NCI-H748 treated with DMSO at 0.1 percent for 48 hours (cell line): ENCODE measurements at places on chromosomes 4 and X.

DNA sequence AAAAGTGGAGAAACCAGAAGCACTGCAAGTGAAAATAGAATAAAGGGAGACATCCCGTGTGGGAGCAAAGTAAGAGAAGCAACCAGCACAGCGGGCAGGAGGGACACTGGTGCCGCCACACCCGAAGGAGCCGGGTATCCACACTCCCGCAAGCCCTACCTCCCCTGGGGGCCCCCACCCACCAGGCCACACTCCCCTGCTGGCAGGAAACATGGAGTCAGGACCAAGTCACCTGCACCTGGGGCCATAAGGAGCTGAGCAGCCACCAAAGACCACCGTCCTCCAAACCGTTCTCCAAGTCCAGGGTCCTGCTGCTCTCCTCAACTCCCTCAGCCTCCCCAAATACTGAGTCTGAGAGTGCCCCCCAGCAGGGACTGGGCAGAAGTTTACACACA lies 30.5 kb downstream of the FGFRL1 start:
- no peak for DNase-seq

- DNase-seq: no peak
Measured at GRCh38 chr4:171256223-171256622, 557.0 kb upstream of the GALNTL6 start.

GRCh38 chrX:95893636-95894035 lies 791.0 kb upstream of the DIAPH2 start:
- DNase-seq: no peak

GRCh38 chr4:80361329-80361900 lies 25.9 kb downstream of the CFAP299 start:
- peak; percentile 1 for DNase-seq

GRCh38 chr4:181599134-181599533 lies 644.1 kb upstream of the TENM3 start:
- DNase-seq: peak; percentile 87

- peak; percentile 26 for DNase-seq
Measured at GRCh38 chrX:123337886-123338639, 154.0 kb downstream of the GRIA3 start.

GRCh38 chr4:68569466-68570121 lies 6.5 kb downstream of the UGT2B17 start:
- DNase-seq: no peak

DNA sequence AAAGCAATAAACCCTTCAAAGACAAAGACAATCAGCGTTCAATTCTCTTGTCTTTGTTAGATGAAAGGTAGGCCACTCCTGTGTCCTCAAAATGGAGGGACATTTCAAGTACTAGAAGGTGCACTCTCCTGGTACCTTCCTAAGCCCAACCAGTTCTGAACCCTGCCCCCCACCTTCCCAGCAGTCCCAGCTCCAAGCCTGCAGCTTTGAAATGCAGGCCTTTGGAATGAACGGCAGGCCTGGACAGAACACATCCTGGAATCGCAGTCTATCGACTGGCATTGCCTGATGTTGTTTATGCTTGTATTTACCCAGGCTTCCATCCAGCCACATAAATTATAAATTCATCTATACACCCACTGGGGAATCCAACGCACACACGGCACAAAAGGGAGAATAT lies 47.4 kb downstream of the RASGEF1B start:
- DNase-seq: no peak

DNA sequence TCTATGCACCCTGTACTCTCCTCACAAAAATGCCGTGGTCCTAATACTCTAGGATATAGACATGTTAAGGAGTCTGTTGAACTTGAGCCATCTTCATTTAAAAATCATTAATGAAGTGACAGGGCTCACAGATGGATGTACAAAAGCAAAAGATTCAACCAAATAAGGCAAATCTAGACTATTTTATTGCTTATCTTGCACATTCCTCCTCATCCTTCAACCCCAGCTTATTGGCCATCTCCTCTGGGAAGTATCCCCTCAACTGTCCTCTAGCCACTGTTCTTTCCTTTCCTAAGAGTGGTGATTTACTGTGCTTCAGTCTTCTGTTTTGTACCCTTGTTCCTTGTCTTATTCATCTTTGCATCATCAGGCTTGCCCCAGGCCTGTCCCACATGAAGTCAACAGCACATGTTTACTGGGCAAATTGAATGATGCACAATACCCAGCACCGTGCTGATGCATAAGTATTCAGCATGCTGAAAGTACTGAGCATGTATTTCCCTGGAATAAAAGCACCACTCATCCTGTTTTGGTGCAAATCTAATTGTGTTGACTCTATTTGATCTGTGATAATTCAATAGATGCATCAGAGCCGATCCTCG lies 287.3 kb upstream of the CLNK start:
- DNase-seq: no peak

DNA sequence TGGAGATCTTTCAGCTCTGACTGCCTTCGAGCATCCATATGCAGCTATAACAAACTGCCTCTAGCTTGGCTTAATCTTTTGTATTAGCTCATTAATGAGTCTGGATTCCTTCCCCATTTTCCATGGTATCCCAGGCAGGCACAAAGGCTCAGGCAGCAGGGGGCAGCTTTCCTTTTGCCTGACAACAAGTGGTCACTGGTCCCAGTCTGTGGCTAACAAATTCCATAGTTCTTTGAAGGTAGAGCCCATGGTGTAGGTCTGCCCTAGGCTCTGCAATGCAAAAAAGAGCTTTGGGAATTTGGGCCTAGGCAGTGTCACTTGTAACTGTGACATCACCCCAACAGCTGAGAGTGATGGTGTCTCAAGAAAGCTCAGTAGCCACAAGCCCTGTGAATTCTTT lies 234.4 kb upstream of the GPC4 start:
- no peak for DNase-seq

GRCh38 chr4:140374130-140374477 lies 658 bp downstream of the SCOC start:
- DNase-seq: no peak

GRCh38 chr4:54473798-54474197 lies 184.0 kb upstream of the KIT start:
- DNase-seq: no peak

GRCh38 chr4:94304365-94304971 lies 38.2 kb downstream of the HPGDS start:
- DNase-seq: peak; percentile 0

DNA sequence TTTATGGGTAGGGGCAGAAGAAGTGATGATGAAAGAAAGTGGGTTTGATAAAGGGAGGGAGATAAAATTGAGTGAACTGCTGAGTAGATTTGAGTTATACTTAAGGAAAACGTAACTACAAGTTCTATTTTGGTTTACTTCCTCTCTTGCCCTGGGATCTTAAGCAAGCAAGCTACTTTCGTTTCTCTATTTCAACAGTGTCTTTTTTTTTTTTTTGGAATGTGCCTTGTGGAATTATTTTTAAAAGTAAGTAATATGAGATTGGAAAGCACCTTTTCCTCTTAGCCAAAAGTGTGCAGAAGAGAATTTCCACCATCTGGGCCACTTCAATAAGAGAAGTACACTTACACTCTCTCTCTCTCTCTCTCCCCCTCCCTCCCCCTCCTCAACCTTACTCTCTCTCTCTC lies 16.0 kb upstream of the C4orf36 start:
- no peak for DNase-seq

- no peak for DNase-seq
Measured at GRCh38 chr4:84362896-84363655, 136.0 kb downstream of the NKX6-1 start.

- no peak for DNase-seq
Measured at GRCh38 chr4:186557486-186557885, 2.1 kb upstream of the MTNR1A start.

- no peak for DNase-seq
Measured at GRCh38 chr4:107843391-107843790, 18.7 kb downstream of the SGMS2 start.

DNA sequence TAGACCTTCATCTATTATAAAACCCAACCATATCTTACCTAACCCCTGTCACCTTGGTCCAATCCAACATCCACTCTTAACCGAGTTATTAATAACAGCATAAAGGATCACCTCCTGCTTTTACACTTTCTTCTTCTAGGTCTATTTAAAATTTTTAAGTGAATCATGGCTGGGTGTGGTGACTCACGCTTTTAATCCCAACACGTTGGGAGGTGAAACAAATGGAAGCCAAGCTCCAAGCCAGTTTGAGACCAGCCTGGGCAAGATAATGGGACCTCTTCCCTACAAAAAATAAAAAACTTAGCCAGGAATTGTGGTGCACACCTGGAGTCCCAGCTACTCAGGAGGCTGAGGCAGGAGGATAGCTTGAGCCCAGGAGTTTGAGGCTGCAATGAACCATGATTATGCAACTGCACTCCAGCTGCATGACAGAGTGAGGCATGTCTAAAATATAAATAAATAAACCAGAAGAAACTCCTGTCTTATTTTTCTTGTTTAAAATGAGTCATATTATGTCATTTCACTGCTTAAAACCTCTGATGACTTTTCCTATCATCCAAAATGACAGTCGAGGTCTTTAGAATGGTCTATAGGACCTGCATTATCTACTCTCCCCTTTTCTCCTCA lies 188.4 kb downstream of the GASK1B start:
- no peak for DNase-seq

DNA sequence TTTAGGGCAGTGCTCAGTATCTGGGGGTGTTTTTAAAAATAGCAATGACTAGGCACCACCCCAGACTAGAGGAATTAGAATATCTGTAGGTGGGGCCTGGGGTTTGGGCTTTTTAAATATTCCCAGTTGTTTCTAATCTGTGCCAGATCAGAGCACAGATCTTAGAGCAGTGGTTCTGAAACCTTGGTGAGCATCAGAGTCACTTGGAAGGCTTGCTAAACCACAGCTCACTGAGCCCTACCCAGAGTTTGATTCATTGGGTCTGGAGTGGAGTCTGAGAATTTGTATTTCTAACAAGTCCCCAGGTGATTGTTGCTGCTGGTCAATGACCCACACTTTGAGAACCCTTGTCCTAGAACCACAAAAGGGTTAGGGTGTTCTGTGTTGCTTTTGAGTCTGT lies 16.7 kb downstream of the HADH start:
- no peak for DNase-seq

DNA sequence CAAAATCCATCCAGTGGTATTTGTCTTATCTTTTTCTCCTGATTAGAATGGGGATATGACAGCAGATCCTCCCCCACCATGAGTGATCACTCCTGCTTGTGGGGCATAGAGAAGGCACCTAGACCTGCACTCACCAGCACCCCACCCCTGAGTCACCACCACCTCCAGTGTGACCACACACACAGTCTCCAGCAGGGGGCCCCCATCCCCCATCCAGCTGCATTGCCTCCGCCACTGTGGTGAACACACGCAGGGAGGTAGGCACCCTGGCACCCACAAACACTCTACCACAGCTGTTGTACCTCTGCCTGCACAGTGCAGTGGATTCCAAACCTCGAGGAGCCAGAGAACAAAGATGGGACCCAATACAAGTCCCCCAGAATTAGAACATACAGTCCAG lies 9.0 kb upstream of the MAGEA8 start:
- DNase-seq: no peak

- DNase-seq: no peak
Measured at GRCh38 chr4:158729716-158730559, 6.7 kb upstream of the PPID start.

DNA sequence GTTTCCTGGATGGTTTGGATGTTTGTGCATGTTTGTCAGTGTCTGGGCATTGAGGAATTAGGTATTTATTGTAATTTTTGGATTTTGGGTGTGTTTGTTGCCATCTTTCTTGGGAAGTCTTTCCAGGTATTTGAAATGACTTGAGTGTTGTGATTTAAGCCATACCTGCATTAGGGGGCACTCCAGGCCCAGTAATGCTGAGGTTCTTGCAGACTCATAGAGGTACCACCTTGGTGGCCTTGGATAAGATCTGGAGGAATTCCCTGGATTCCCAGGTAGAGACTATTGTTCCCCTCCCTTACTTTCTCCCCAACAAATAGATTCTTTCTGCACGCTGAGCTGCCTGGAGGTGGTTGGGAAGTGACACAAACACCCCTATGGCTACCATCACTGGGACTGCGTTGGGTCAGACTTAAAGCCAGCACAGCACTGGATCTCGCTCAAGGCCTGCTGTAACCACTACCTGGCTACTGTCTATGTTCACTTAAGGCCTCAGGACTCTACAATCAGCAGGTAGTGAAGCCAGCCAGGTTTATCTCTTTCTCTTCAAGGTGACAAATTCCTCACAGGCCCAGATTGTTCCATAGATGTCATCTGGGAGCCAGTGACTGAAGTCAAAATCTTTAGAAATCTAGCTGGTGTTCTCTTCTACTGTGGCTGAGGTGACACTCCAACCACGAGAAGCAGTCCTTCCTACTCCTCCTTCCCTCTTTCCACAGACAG lies 643.6 kb downstream of the PDHA2 start:
- no peak for DNase-seq

- no peak for DNase-seq
Measured at GRCh38 chr4:5561286-5561685, 147.1 kb downstream of the EVC2 start.

DNA sequence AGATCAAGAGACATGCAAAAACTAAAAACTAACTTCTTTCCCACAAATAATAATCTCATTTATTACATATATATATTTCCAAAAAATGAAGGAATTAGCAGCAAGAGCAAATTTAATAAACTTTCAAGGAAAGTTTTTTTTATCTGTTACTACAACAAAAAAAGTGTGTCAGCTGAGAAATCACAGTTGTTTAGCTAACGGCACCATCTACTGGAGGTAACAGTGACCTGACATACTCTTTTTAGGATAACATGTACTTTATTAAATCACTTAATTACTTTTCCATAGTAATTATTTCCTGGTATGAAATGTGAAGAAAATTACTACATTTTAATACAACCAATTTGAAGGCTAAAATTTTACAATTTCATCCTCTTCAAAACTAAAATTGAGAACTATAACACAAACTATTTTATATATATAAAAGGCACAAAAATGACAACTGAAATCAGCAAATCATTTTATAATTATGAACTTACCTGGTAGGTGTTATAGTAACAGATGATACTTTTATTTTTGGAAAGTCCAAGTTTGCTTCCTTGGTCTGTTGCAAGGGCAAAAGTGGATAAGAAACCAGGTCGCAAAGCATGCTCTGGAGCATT lies 9.1 kb downstream of the LAMTOR3 start:
- peak; percentile 2 for DNase-seq

GRCh38 chr4:168550064-168550766 lies 53.4 kb downstream of the PALLD start:
- DNase-seq: no peak

- no peak for DNase-seq
Measured at GRCh38 chr4:123507376-123507775, 110.8 kb downstream of the SPRY1 start.
